Lung (tissue), 17 donors: ENCODE measurements at places on chromosomes 7 and 10. TPM values are rescaled to one million over a fixed set of nuclear protein-coding genes. Genes with fewer than 3 reads are reported as not detected.
A peak's percentile ranks its signal among the peaks of the same experiment; 100 is the strongest.

- DNase-seq: no peak
Observed at GRCh38 chr10:25867321-25867720, 66.7 kb upstream of the MYO3A start.

GRCh38 chr7:44978511-44979366 is at the start of gene MYO1G:
Gene MYO1G (minus strand): TSS chr7:44979015. CDS start chr7:44978961, 54 bp downstream.
- no peak for DNase-seq

- peak; percentile 97 for DNase-seq
Observed at GRCh38 chr10:22086730-22087401, 83.3 kb upstream of the DNAJC1 start.

Gene FOXP2
- polyA plus RNA-seq: 0.93 TPM

Gene NHLRC2
- polyA plus RNA-seq: 4.2 TPM

Gene UNCX
- polyA plus RNA-seq: not detected

Gene SPDYE2
- polyA plus RNA-seq: 0.14 TPM

Gene BBIP1
- polyA plus RNA-seq: 33.7 TPM

Gene PRSS2
- 0.35 TPM for polyA plus RNA-seq

Gene SFR1
- polyA plus RNA-seq: 9.6 TPM

Gene GRB10
- polyA plus RNA-seq: 11.6 TPM

DNA sequence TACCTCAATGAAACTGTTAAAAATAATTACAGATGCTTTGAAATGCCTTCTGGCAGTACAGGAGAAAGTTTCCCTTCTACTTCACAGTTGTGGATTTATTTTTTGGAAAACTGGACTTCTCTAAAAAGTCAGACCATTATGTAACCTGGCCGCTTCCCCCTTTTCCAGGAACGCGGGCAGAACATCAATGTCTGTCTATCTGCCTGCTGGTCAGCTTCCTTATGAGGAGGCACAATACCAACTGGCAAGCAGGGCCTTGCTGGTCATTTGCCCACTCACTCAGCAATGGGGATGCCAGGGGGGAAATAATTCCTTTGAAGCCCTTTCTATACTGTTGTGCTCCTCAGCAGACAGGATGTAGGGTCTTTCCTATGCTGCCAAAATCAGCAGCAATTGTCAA is 22.5 kb upstream of the ADRB1 start:
- DNase-seq: no peak

Gene TDRD1
- polyA plus RNA-seq: 0.05 TPM

- DNase-seq: no peak
Observed at GRCh38 chr10:2145926-2146478, 408.7 kb upstream of the ADARB2 start.

- peak; percentile 10 for DNase-seq
Observed at GRCh38 chr10:97279121-97279815, 13.2 kb downstream of the ARHGAP19 start.

Gene TLX1
- polyA plus RNA-seq: not detected

- no peak for DNase-seq
Observed at GRCh38 chr10:74081941-74082718, 68.5 kb downstream of the AP3M1 start.

Gene METTL2B
- 12.4 TPM for polyA plus RNA-seq

DNA sequence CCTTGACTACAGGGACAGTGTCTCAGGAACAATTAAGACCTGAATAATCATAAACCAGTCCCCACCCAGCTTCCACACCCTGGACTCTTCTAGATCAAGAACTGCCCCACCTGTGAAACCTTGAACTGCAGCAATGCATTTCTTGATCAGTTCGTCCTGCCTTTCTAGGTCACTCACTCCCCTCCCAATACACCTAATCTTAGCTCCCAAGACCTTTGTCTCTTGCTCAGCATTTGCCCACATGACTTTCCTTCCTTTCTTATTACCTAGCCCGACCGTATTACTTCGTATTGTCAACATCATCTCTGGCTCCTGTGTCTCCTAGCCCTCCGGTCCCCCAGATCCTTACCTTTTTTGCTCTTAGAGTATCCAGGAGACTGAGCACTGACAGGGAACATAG is 5.5 kb upstream of the NAMPT start:
- DNase-seq: no peak

DNA sequence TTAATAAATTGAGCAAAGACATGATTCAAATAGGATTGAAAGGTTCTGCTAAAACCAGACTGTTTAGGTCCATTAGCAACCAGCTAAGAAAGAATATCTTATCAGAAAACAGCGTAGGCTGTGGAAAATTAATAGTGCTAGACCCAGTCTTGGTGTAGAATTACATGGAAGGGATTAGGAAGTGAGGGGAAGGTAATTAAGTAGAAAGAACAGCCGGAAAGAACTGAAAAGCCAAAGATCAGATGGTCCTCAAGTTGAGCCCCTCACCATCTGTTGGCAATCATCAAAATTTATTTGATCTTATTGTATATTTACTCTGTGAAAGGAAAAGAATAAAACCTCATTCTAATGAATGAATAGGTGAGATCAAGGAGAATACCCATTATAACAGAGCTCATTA is 50.1 kb downstream of the COL1A2 start:
- no peak for DNase-seq

- no peak for DNase-seq
Observed at GRCh38 chr10:125135771-125136035, 24.7 kb downstream of the CTBP2 start.

Gene FRG2B
- not detected for polyA plus RNA-seq

- DNase-seq: no peak
Observed at GRCh38 chr10:30828680-30829079, 199.1 kb upstream of the LYZL2 start.

Gene GIMAP8
- polyA plus RNA-seq: 14.4 TPM

Gene SPDYE16
- 0.18 TPM for polyA plus RNA-seq

DNA sequence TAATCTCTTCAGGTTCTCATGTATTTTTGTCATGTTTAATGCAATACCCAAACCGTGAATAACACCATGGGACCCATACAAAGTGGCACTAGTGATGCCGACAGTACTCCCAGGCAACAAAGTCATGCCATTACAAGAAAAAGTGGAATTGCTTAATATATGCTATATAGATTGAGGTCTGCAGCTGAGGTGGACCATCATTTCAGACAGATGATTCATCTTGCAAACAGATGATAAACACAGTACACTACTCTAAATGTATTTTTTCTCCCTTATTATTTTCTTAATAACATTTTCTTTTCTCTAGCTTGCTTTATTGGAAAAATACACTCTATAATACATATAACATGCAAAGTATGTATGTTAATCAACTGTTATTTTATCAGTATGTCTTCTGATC is 14.6 kb upstream of the PCDH15 start:
- DNase-seq: no peak

DNA sequence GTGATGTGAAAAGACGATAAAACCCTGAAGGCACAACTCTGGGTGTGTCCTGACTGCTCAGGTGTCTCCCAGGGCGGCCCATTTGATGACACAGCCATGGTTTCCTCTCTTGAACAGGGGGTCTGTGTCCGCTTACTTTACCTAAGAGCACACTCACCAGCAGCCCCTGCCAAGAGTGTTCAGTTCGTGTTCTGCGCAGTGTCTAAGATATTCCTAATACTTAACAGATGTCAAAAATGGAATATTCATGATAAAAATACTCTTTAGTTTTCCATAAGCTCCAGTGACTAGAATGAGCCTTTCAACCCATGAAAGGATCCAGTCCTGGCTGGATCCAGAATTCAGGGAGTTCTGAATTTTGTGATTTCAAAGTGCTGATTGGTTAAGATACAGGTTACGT is 492.4 kb downstream of the TNS3 start:
- no peak for DNase-seq

Gene HYAL4
- polyA plus RNA-seq: 0.07 TPM

- no peak for DNase-seq
Observed at GRCh38 chr10:121418126-121418777, 180.0 kb downstream of the FGFR2 start.

DNA sequence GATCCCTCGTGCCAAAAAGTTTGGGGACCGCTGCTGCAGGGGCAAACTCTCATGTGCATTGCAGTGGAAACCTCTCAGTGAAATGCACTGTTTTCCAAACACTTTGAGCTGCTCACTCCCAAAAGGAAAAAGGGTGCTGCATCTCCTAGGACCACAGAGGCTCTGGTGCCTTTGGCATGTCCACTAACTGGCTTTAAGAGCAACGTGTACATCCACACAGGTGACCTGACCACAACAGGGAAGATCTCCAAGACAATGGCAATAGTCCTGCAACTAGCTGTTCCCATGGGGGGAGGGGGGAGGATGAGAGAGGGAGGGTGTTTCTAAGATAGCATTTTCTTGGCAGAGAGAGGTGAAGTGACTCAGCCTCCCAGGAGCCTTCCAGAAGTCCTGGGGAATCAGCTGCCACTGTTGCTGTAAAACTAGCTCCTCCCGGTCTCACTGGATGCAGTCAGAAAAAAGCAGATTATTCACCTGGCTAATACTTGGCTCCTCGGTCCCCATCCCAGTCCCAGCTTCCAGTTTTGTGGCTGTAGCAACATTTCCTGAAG is 181.7 kb downstream of the HECW1 start:
- no peak for DNase-seq

Gene PRKAG2
- polyA plus RNA-seq: 22.3 TPM

DNA sequence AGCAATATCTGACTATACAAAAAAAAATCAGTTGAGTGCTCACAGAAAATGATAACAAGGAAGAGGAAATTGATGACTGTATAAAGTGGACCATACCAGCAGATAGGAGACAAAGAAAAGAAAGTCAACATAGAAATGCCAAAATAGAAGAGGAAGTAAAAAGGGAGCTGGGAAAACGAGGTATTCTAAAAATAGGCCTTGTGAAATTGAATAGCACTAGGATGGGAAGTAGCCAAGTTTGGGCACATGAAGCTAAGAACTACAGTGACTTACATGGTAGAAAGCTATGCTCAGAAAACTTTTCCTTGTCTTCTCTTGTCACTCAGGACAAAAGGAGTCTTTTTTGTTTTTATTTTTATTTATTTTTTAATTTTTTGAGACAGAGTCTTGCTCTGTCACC is 76.2 kb upstream of the APBB1IP start:
- DNase-seq: no peak

Gene PKD2L1
- polyA plus RNA-seq: 1.5 TPM

- DNase-seq: no peak
Observed at GRCh38 chr10:92284112-92284704, 6.7 kb downstream of the CPEB3 start.

DNA sequence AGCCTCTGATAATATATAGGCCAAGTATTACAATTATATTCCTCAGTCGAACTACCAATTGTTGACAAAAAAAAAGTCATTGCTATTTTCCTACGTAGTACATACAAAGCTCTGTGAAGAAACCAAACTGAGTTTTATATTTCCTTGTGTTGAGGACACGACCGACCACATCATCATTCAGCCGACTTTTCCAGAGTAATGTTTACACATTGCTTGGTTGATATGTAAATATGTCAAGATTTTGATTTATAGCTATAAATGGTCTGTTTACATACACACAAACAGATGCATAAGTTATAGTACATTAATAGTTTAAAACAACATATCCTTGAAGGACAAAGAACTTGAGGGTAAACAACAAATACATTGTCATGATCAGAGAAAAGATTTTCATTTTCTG is 121.5 kb downstream of the CRPPA start:
- DNase-seq: peak; percentile 18

Gene SUN3
- polyA plus RNA-seq: 0.53 TPM

GRCh38 chr10:63522277-63522687 is 1.1 kb downstream of the REEP3 start:
- DNase-seq: peak; percentile 65
